ENCODE measurements at places on chromosomes 12 and 14.

DNA sequence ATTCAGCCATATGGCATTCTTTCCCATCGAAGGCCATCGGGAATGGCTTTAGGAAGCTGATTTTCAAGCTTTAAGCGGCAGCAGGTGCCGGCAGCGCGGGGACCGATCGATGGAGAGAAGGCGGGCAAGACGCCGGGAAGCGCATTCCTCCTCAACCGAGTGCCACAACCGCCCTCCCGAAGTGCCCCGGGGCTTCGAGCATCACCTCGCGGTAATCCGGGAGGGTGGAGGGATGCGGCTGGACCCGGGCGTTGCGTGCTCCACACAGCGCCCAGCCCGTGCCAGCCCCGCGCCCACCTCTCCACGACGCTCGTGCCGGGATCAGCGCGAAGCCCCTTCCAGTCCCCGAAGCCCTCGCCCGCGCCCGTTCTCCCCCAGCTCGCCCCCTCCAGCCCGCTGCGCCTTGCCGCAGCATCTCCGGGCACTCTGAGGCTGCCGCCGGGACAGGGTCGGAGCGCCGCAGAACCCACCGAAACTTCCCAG is 3.2 kb downstream of the USP44 start:
- DNase-seq: no peak

DNA sequence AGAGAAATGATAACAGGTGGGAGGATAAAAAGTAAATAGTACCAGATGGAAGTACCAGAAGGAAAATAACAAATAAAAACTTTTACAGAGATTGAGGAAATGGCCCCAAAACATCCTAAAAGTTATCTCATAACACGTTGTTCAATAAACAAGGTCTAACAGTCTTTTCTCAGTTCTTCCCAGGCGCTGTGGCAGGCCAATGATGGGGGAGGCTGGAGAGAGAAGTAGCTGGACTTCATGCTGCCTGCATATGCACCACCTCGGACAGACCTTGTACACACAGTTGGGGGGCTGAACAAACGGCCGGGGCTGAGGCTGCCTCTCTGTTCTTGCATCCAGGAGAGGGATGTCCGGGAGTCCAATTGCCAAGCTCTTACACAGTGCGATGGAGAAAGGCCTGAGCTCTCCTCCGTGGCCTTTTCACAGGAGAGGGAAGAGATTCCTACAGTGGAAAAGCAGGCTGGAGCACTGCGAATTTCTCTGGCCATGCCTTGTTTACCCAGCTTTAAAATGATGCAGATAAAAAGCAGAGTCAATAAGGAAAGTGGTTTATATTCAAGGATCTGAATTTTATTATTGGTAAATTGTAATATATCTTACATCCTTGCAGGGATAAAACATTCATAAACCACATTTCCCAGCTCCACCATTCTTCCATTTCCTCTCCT is 109.8 kb downstream of the PHLDA1 start:
- DNase-seq: no peak

DNA sequence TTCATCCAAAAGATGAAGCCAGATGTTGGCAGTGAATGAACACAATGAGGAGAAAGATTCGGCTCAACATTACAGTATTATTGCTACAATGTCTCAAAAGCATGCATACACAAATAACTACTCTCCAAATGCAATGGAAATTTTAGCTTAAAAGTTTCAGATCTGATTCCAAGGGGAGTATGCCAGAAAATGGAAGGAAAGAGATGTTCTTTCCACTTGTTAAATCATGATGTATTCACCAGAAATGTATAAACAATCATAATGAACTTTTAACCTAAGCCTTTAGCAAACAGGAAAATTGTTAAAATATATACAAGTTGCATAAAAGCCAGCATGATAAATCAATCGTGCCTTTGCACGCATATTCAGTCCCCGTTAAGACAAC is 62.1 kb downstream of the SH2B3 start:
- no peak for DNase-seq

GRCh38 chr12:112252184-112252583 is 126.8 kb downstream of the TRAFD1 start:
- no peak for DNase-seq

DNA sequence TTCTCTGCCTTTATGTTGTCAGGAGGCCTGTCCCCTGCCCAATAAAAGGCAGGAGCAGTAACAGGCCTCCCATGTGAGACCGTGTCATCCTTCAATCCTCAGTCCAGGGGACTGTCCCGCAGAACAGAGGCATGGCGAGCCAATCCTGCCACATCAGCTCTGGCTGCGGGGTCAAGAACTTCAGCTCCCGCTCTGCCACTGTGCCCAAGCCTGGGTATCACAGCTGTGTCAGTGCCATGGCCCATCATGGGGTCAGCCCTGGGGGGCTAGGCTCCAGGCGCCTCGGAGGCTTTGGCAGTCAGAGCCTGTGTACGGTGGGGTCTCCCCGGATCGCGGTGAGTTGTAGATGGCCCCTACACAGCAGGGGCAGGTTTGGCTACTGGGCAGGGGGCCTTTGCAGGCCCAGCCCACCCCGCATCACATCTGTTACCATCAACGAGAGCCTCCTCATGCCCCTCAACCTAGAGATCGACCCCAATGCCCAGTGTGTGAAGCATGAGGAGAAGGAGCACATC is 19.9 kb upstream of the KRT83 start:
- DNase-seq: no peak

GRCh38 chr12:122099856-122100255 is 21.3 kb downstream of the MLXIP start:
- DNase-seq: no peak

- no peak for DNase-seq
These were observed 73.9 kb downstream of the SLC25A47 start for GRCh38 chr14:100397005-100397404.

- DNase-seq: no peak
These were observed 220.9 kb downstream of the FOXG1 start for GRCh38 chr14:28987516-28987915.

DNA sequence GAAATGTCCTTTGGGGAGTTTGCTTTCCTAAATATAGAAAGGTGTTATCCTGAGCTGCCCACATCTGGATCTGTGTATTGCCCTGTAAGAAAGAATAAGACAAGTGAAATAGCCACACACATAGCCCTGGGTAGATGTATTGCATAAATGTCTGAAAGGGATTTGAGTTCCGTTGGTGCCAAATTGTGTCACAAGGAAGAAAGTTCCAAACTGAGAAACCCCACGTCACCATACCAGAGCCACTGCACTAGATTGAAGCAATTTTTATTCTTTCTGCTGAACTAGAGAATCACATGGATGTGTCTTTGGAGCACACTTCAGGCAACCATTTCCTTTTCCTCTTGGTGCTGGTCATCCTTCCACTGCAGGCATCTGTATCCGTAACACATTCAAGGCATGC is 5.0 kb downstream of the RNASE9 start:
- DNase-seq: no peak

GRCh38 chr14:52377940-52378339 is 63.8 kb downstream of the PTGER2 start:
- DNase-seq: no peak

- no peak for DNase-seq
These were observed 340.2 kb downstream of the MED13L start for GRCh38 chr12:115936997-115937916.

- no peak for DNase-seq
These were observed 7.5 kb upstream of the UBE2N start for GRCh38 chr12:93449277-93449676.

Data from GDM1 (cell line).